ENCODE measurements at places on chromosomes 11 and 22. TPM values are rescaled to one million over a fixed set of nuclear protein-coding genes. Genes with fewer than 3 reads are reported as not detected.

- no peak for DNase-seq
Measured at GRCh38 chr11:112632866-112633505, 328.2 kb upstream of the NCAM1 start.

DNA sequence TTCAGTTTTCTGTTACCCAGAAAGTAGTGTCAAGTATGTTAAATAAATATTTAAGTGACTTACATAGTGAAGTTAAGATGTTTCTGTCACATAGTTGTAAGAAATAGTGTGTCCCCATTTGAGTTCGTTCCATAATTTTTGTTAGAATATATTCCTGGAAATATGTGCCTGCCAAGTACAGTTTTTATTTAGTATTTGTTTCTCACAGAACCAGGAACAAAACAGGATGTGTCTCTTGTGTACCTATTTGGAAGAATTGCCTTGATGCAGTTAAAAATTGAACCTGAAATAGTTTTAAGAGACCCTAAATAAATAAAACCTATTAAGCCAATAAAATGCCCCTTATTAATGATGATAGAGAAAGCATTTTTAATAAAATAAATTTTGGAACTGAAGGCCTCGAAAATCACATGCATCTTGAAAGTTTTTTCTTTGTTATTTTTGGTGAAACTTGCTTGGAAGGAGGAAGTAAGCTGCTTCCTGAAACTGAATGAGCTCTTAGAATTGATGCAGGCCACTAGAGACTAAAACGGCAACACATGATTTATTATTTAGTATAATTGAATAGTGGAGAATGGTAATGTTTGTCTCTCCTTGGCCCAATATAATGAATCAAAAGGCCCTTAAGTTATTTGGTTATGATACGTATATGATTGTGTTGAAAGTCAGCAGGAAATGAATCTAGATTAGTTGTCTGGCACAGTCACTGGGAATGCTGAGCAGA, 55.9 kb downstream of the SWAP70 start:
- no peak for DNase-seq

DNA sequence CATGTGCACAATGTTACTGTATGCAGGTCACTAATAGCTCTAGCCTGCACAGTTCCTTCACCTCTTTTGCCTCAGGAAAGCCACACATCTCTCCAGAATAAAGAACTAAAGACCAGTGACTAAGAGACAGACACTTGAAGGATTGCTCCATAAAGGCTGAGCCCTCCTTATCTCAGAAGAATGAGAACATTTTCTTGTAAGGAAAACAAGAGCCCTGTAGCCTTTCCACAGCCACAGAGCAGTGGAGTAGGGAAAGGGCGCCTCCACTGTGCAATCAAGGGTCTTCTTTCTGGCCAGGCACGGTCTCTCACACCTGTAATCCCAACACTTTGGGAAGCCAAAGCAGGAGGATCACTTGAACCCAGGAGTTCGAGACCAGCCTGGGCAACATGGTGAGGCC, 202.6 kb upstream of the TMEM45B start:
- no peak for DNase-seq

- no peak for DNase-seq
Measured at GRCh38 chr11:43557553-43558110, 122.9 kb upstream of the HSD17B12 start.

DNA sequence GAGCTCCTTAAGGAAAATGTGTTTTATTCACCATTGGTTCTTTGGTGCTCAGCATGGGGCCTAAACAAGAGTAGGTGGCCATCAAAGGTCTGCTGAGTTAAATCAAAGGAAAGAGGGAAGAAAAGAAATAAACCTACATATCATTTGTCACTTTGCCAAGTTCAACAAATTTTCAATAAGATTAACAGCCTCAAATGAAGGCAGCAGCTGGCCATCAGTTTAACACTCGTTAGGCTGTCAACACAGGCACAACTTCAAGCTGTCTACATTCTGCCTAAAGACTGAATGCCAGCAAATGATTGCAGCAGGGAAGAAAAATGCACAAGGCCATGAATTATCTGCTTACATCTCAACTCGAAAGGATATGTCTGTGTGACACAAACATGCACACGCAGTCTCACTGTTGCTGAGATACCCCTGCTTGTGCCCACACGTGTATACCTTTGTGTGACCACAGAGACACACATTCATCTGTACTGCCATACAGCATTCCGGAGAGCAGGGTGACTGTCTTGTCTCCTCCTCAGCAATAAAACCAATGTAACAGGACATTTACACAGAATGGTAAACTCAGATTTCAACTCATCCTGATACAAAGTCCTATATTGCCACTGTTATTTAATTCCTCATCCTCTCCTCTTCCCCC, 40.1 kb downstream of the TRIM66 start:
- DNase-seq: no peak

DNA sequence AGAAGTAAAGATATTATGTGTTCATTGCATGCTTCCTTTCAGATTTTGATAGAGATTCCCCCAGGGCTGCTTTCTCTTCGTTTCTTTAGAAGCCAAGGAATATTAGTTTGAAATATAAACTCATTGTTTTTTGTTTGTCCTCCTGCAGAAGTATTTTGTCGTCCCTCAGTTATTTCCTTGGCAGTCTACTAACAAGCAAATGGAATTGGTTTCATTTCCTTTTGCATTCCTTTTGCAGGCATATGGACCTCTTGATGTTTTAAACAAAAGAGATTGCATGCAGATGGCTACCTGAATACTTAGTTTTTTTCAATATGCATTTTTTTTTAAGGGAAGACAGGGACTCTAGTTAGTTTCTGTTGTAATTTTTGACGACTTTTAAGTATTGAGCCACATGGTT, 62.2 kb downstream of the BCL2L13 start:
- no peak for DNase-seq

DNA sequence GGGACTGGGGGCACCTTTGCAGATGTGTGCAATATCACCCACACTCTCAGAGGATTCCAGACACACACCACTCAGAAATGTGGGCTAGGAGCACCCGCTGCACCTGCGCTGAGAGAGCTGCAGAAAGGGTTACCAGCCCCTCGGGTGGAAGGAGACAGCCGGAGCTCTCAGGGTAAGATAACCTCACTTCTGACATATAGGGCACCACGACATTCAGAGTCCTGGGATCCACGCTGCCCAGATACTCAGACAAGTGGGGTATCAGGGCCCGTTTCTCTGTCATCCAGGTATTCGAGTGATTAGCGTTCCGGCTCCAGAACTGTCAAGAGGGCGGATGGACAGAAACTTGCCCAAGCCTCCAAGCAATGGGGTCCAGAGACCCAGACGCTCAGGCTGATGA, 6.2 kb upstream of the SYT8 start:
- no peak for DNase-seq

ZNF202 gene
- 5.9 TPM for total RNA-seq

PAX6 gene
- total RNA-seq: 36.2 TPM

BRSK2 gene
- not detected for total RNA-seq

SLC29A2 gene
- total RNA-seq: 6.1 TPM

PKDREJ gene
- total RNA-seq: not detected

OR52I2 gene
- not detected for total RNA-seq
